ENCODE measurements at places on chromosomes 11 and 22.

- no peak for DNase-seq
Observed at GRCh38 chr11:114375052-114375451, 25.3 kb downstream of the C11orf71 start.

GRCh38 chr11:355581-356458 is 13.5 kb upstream of the B4GALNT4 start:
- peak; percentile 72 for DNase-seq

DNA sequence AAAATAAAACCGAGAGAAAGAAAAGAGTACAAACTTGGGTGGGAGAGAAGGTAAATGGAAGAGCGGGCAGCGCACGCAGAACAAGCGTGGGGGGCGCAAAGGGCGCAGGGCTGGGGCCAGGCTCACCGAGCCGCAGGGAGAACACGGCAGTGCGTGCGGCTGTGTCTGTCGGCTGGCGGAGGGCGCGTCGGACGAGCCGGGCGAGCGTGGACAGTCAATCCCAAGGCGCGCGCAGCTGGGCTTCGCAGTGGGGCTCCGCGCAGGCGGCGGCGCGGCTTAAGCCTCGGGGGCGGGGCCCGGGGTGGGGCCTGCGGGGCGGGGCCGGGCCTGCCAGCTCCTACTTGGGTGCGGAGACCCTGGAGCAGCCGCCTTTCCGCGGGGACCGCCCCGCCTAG is at the start of gene UCP2:
Gene UCP2, minus strand, starts transcription at position 249 of the 395 bp plus-strand sequence. CDS start 4,465 bp downstream, outside the sequence.
- peak; percentile 68 for DNase-seq

- no peak for DNase-seq
Observed at GRCh38 chr11:132579136-132579535, 953.2 kb downstream of the OPCML start.

GRCh38 chr11:46673713-46674462 is 26.5 kb downstream of the ARHGAP1 start:
- DNase-seq, result no peak

GRCh38 chr11:126282361-126282735 is 545 bp upstream of the TIRAP start:
- DNase-seq, result no peak

DNA sequence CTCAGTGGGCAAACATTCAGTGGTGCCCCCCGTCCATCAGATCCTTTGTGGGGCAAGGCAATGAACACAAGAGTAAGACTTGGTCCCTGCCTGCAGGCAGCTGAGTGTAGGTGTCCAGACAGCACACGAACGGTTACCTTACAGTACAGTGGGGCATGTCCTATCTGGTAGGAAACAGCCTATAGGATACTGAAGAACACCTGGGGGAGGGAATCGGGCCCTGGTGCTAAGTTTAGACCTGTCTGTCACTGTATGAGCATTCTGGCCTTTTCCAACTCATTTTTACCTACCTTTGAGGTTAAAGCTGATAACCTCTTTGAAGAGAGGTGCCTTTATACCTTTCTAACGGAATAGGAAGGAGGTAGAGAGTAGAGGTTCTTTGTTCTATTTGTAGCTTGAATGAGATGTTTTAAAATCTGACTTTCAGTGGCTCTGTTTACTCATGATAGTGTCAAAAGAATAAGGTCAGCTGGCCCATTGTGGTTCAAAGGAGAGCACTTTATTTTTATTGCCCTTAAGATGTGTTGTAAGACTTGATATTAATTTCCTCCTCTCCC is 8.9 kb downstream of the ZNRF3 start:
- no peak for DNase-seq

Measured in effector memory CD8-positive, alpha-beta T cell (primary cell).